ENCODE measurements at places on chromosomes 7 and 10. TPM values are rescaled to one million over a fixed set of nuclear protein-coding genes. Genes with fewer than 3 reads are reported as not detected.

Gene TFPI2
- 0.49 TPM for total RNA-seq

Gene FAM107B
- 62.1 TPM for total RNA-seq

Gene PKD2L1
- total RNA-seq, result not detected

Gene GPR158
- not detected for total RNA-seq
